ENCODE measurements at places on chromosomes 11 and 22. TPM values are rescaled to one million over a fixed set of nuclear protein-coding genes. Genes with fewer than 3 reads are reported as not detected.

Gene B3GAT3
- 49.9 TPM for polyA plus RNA-seq

Gene FBXO3
- 46.6 TPM for polyA plus RNA-seq

GRCh38 chr22:49500076-49500460 is 327.6 kb downstream of the BRD1 start:
- no peak for DNase-seq

Gene BAIAP2L2
- 8.4 TPM for polyA plus RNA-seq

Gene OR8G5
- not detected for polyA plus RNA-seq

- DNase-seq, result no peak
Measured at GRCh38 chr11:64810891-64811272, 531 bp upstream of the MEN1 start.

DNA sequence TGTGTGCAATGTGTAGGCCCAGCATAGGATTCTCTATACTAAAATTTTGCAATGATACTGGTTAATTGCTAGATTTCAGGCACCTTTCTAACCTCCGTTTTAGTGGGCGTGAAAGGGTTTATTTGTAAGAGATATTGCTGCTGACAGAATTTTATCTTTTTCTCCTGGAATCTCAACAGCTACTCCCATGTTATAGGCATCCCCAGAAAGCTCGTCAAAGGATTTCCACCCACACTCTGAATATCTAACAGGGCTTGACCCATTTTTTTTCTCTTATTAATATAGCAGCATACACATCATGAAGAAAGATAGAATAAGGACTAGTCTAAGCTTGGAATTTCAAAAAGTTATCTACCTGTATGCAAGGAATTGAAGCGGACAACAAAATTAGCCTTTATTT is 124.5 kb downstream of the METTL15 start:
- no peak for DNase-seq

DNA sequence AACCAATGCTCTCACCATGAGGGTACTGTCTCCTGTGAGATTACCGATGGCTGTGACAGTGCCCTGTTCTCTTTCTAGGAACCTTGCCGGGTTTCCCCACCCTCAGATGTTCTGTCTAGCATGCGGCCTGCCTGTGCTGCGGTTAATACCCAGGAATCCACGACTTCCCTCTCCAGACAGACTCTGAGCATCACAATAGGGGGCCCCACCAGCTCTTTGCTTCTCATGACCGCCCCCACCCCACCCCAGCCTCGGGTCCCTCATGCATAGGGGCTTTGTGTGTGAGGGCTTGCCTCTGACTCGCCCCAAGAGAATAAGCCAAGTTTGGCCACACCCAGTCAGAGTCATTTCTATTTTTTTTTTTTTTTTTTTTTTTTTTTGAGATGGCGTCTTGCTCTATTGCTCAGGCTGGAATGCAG is 10.3 kb downstream of the PARVG start:
- no peak for DNase-seq

DNA sequence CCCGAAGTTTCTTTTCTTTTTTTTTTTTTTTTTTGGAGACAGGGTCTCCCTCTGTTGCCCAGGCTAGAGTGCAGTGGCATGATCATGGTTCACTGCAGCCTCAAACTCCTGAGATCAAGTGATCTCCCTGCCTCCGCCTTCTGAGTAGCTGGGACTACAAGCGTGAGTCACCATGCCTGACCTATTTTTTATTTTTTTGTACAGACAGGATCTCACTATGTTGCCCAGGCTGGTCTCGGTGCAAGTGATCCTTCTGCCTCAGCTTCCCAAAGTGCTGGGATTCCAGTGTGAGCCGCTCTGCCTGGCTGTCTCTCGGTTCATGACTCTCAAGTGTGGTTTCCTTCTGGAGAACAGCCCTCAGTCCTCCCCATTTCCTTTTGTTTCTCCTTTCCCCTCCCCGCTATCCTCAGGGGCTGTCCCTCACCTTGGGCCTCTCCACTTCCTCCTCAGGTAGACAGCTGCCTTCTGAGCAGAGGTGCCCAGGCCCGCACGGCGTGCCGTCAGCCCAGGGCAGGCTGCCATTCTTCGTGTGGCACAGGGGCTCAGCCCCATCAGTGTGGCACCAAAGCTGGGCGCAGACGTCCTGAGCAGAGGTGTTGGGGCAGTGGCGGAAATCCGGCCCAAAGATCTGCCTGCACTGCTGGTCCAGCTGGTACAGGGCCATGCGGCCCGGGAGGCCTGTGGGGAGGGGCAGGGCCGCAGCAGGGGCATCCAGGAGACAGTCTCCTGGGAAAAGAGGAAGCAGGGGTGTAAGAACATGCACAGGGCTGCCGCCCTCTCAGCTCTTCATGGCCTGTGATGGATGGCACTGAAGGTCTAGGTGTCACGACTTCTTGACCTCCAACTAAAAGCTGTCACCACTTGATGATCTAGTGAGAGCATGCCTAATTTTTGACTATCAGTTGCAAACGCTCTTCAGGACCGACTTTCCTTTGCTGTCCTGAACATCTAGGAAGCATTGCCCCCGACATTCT is 14.0 kb downstream of the ADAMTS8 start:
- DNase-seq, result no peak

DNA sequence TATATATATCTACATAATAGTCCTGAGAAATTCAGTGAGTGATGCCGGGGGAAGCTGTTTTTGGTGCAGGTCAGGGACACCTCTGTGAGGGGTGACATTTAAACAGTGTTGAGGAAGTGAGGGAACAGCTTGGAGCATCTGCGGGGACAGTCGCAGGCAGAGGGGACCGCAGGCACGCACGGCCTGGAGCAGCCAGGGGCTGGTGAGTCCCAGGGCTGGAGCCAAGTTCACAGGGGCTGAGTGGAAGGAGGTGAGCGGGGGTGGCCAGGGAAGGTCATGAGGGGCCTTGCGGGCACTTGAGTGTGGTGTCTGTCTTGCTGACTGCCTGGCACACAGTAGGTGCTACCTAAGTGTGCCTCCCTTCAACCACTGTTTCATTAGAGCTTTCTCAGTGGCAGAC is 65.4 kb downstream of the TSPAN18 start:
- DNase-seq, result no peak

- DNase-seq, result no peak
Measured at GRCh38 chr11:132595711-132596134, 936.6 kb downstream of the OPCML start.

DNA sequence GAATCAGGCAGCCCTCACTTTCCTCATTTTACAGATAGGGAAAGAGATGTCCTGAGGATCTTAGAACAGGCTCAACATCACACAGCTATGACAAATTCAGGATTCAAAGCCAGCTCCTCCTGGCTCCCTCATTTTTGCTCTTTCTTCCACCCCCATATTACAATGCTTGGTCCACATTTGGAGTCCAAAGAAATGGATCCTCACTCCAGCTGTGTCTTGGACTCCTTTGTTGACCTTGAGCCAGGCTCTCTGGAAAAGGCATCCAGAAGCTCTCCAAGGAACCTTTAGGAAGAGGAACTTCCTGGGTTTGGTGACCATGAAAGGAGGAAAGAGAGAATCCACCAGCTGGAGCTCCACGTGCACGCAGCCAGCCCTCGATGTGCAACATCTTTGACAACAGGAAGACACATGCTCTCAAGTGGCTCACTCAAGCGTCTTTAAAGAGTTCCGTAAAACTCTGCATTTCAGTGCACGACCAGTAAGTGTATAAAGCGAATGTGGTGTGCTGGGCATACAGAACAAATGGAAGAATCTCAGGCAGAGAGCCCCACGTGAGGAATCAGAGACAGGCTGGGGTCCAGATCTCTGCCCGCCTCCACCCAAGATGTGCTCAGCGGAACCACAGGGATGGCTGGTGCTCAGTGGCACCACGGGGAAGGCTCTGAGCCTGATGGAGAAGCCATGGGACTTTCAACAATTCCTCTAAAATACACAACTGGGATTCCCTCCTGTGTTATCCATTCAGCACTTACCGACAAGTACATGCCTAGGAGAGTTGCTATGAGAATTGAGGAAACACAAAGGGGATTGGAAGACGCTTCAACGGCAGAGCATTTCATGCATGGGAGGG is 48.4 kb downstream of the ISX start:
- no peak for DNase-seq

GRCh38 chr11:8058216-8058615 is 22.8 kb upstream of the TUB start:
- no peak for DNase-seq

DNA sequence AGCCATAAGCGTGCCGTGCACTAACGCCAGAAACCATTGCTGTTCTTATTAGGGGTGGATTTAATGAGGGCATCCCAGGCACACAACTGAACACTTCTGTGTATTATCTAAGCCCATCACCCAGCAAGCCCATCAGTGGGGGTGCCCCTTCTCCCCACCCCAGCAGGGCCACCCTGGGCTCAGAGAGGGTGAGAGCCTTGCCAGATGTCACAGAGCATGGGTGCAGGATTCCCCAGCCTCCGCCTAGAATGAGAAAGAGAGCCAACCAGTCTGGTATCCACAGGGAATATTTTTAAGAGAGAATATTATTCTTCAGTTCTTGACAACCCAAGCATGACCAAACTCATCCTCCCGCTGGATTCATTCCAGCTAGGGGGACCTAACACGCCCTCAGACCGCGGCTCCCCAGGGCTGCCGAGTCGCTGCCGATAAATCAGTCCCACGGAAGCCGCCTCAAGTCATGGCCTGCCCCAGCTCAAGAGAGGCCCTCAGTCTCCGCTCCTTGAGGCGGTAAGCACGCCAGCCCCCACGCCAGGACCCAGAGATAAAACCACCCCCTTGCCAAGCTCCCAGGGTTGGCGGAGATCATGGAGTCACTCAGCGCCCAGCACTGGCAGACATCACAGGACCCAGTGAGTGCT is 47.2 kb downstream of the MN1 start:
- no peak for DNase-seq

- no peak for DNase-seq
Measured at GRCh38 chr11:129620237-129621104, 195.2 kb upstream of the TMEM45B start.

DNA sequence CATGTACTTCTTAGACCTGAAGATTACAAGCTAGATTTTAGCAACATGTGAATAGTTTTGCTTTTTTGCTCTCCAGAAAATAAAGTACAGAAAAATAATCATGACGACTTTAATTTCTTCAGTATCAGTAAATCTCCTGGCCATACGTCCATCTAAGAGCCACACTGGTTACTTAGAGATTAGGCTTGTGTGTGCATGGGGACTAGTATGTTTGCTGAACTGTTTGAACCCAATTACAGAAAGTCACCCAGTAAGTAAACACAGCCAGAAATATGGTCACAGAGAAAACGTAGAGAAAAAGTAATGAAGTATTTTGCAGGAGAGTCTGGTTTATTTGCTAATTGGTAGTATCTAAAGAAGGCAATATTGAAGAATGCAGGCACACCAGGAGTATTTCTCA is 1053.6 kb upstream of the CCDC90B start:
- no peak for DNase-seq

Gene FAM227A
- polyA plus RNA-seq, result 4.2 TPM

DNA sequence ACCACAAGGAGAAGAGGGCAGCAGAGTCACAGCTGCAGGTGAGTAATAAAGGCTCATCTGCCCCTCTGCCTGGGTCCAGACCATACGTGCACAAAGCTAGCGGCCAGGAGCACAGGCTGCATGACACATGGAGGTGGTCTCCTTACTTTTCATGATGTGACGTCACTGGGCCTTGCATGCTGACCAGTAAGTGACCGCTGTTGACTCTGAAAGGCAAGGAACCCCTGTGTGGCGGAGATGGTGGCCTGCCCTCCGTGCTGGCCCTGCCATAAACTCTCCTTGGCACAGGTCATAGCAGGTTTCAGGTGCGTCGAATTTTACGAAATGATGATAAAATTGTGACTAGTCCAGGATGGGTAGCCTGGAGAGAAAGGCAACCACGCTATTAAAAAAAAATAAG is 7.6 kb upstream of the PARVG start:
- DNase-seq, result no peak

DNA sequence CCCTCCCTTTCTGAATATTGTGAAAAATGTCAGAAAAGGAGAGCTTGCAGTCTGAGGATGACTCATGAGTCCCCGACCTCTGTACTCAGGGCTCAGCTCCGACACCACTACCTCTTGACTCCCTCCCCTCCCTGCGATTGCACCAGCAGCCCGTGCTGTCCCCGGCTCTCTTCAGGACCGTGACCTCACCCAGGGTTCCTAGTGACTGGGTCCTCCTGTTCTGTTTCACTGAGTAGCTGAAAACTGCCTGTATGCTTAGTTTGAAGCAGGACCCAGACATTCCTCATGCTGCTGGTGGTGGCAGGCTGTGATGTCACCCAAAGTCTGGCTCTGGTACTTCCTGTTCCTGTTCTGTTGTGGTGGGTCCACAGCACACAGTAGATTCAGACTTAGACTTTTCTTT is 11.7 kb downstream of the PHRF1 start:
- DNase-seq, result no peak

- DNase-seq, result no peak
Measured at GRCh38 chr11:111598148-111598547, 4.1 kb upstream of the SIK2 start.

GRCh38 chr11:108199446-108200321 is 22.8 kb downstream of the NPAT start:
- DNase-seq, result no peak

GRCh38 chr11:126214441-126214840 is 2.9 kb downstream of the FAM118B start:
- no peak for DNase-seq

- DNase-seq, result no peak
Measured at GRCh38 chr22:23400286-23400981, 179.7 kb downstream of the IGLL1 start.

Gene CEND1
- polyA plus RNA-seq, result 0.49 TPM

DNA sequence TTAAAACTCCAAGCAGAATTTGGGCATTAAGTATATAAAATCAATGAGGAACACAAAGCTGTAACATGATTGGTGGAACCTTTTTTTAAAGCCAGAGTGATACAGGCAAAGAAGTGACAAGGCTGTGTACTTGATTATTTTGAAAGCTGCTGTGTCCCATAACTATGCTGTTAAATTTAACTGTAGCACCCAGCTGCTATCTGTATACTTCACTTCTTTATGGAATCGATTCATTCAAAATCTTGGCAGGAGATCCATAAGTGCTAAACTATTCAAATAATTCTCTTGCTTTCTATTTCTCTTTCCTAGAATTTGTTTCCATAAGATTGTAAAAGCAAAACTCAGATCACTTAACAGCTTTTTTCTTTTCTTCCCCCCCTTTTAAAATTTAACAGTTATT is 231.7 kb downstream of the DYNC2H1 start:
- no peak for DNase-seq

DNA sequence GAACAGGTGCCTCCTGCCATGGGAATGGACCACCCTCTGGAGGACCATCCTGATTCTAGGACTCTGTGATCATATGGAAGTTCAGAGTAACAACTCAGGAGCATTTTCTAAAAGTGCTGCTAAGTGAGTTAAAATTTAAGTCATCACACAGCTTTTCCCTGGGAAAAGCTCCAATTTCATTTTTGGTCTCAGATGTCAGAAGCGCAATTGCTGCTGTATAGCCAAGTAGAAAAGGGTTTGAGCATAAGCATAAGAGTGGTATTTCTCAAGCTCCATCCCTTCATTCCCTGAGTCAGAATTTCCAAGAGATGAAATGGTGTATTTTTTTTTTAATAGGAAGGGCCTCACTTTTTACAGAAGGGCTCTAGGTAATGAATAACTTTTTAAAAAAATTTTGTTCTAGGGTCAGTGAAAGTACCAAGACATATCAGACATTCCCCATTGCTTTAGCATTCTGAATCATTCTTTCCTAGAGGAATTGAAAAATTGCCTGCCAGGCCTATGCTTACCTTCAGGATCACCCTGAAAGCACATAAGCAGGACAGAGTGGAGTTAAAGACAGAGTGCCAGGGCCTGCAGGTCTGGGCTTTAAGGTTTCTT is 564.5 kb upstream of the ISX start:
- DNase-seq, result no peak

- DNase-seq, result peak; percentile 70
Measured at GRCh38 chr11:17208257-17208999, 642 bp upstream of the PIK3C2A start.

Data from left renal pelvis (tissue), 4 donors.